NCI-H187 treated with DMSO at 0.1 percent for 48 hours (cell line): ENCODE measurements at places on chromosomes 11 and 22.

- no peak for DNase-seq
Observed at GRCh38 chr11:256952-257737, 20.4 kb downstream of the PSMD13 start.

GRCh38 chr11:120540744-120541465, 29.4 kb downstream of the GRIK4 start:
- no peak for DNase-seq

DNA sequence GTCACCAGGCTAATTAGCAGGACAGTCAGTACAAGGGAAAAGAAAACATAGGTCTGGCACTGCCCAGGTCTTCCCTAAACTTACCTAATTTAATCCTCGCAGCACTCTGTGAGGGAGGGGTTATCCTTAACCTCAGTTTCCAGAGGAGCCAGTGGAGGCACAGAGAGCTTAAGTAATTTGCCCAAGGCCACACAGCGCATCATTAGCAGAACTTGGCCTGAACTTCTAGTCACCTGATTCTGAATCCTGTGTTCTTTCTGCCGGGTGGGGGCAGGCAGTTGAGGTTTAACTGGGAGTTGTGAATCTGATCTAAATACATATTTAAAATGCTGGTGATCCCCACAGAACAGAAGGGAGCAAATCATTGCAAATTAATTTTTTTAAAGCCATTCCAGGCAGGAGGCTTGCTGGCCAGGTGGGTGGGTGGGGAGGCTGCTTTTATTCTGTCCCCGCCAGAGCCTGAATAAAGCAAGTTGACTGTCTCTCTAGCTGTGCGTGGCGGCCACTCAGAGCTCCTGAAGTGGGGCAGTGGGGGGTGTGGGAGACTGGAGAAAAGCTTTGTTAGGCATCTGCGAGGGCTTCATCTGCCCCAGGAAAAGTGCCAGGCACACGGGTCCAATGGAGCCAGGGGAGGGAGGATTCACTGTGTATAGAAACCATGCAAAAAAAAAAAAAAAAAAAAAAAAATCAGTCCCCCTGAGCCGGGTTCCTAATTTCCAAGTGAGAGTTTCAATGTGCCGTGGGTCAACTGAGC, 66.1 kb downstream of the NFAM1 start:
- DNase-seq: no peak

DNA sequence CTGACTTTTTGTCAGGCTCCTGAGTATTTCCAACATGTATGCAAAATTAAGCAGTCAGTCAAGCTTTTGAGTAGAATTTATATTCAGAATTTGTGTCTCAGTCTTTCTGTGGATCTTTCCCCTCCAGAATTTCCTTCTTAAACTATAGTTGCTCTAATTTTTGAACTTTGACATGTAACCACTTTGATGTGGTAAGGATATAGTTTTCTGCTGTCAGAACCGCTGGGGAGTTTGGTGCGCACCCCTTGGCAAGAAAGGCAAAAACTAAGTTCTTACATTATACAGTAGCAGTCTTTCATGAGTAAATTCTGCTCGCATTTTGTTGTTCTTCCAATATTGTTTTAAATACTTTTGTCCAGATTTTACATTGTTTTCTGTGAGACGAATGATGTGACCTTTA, 105.9 kb downstream of the TMEM135 start:
- no peak for DNase-seq

DNA sequence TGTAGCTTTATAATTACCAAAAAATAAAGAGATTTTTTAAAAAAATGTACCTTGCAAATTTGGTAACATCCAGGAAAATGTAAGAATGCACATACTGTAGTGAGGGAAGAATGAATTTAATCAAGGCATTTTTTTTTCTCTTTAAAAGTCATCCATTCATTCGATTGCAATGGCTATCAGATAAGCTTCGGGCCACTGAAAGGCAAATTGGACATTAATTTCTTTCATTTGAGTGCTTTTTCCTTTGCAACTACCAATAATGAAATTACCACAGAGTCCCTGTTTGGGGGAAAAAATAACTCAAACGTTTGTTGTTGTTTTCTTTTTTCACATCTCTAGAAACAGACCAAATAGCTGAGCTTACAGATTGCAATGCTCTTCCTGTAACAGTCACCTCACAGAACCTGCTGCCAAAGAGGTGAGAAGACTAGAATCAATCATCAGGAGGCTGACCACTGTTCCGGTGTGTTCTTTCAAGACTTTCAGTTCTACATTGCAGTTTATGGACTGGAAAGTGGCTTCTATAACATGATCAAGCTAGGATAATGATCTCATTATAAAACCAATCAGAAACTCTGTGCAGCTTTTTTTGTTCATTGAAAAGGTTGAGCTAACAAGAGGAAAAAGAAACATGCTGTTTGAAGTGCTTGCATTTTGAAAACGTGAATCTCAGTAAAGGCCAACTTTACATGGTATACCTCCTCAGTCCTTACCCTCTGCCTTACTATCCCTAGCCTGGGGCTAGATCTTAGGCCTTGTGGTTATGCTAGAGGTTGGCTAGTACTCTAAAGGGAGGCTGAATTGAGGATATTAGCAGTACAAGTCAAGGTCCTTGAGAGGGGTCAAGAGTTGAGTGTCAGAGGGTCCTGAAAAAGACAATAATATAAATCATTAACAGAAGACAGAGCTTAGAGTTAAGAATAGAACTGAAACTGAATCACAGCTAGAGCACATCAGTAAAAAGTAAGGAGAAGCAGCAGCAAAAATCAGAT, 1276.1 kb downstream of the LRRC4C start:
- DNase-seq: no peak

DNA sequence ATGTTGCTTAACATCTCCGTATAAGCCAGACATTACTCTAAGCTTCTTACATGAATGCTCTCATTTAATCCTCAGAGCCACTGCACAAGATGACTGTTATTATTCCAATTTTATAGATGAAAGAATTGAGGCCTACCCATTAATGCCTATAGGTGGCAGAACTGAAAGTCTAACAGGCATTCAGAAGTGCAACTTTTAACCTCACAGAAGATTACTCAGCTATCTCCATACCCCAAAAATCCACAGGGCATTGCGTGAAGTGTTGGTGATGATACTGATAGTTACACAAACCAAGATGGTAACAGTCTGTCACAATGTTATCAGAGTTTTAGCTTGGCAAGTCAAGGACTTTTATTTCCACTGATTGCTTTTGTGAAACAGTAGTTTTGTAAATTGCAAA, 130.5 kb downstream of the ARHGAP42 start:
- no peak for DNase-seq

DNA sequence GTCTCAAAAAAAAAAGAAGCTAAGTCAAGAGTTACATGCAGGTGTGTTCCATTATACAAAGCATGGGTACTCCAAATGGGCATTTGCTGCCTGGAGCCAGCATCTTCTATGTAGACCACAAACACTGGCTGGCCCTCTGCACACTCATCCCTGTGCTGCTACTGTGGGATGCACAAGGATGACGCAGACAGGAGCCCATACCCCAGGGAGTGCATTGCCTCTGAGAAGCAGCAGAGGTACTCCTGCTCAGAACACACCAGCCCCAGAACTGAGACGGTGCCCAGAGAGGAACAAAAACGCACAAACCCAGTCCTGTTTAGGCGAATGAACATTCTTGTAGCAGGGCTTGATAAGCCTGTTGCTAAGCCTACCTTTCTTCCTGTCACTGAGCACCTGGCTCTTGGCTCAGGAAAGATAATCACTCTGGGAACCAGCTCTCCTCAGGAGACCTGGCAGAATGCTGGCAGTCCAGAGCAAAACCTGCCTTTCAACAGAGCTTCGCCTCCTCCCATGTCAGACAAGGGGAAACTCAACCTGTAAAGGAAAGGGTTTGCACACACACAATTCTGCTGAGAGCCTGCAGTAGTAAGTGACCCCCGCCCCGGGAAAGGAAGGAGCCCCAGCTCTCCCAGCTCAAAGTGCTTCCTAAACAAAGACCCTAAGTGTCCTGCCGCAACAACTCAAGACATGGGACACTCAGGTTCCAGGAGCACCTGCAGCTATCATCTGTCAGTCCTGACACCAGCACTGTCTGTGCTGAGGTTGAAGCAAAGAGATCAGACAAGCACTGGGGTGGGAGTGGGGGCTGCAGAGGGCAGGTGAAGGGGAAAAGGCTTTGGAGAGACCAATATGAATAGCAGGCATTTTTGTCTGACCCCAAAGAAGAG, 145.7 kb downstream of the TENM4 start:
- DNase-seq: no peak

DNA sequence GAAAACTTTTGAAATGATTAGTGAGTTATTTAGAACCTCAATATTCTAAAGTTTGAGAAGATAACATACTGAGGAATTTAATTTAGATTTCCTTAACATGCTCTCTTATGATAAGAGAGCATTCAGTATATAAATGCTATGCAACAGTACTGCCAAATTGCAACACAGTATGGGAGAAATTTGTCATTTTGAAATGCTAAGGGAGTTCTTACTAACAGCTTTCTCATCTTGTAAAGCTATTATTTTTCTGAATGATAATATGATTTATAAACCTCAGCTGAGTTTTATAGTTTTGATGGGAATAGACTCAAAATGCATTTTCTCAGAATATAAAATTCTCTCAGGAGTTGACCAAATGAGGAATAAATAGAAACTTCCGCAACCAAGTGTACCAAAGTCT, 108.4 kb downstream of the SPON1 start:
- no peak for DNase-seq

DNA sequence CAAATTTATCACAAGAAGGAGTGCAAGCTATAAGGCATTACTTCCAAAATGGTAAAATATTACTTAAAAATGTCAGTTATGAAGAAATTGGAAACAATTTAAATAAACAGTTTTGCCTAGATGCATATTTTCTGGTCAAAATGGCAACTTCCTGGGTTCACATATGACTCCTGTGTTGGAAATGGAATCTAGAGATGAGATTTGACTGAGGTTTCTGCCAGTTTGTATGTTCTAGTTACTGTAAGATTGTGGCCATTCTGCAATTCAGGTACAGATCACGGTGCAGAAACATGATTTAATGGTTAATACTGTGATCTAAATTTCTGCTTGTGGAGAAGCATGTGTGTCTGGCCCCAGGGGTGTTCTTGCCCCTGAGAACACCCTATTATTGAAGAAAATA, 3.4 kb upstream of the OR4C6 start:
- no peak for DNase-seq

DNA sequence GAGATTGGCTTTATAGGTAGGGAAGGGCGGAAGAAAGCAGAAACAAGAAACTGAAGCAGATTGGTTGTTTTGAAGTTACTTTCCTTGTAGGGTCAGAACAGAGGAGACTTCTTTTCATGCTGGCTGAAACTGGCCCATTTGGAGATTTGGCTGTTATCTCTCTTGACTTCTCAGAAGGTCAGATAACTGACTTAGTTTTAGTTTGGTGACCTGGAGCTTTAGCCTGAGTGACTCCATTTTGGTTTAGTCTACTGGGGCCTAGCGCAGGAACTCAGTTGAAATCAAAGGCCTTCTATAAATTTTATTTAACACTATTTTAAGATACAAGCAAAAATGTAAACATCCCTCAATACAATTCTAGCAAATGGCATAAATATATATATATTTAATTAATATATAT, 31.4 kb downstream of the CSTPP1 start:
- no peak for DNase-seq

GRCh38 chr11:99352642-99353041, 331.9 kb downstream of the CNTN5 start:
- no peak for DNase-seq

DNA sequence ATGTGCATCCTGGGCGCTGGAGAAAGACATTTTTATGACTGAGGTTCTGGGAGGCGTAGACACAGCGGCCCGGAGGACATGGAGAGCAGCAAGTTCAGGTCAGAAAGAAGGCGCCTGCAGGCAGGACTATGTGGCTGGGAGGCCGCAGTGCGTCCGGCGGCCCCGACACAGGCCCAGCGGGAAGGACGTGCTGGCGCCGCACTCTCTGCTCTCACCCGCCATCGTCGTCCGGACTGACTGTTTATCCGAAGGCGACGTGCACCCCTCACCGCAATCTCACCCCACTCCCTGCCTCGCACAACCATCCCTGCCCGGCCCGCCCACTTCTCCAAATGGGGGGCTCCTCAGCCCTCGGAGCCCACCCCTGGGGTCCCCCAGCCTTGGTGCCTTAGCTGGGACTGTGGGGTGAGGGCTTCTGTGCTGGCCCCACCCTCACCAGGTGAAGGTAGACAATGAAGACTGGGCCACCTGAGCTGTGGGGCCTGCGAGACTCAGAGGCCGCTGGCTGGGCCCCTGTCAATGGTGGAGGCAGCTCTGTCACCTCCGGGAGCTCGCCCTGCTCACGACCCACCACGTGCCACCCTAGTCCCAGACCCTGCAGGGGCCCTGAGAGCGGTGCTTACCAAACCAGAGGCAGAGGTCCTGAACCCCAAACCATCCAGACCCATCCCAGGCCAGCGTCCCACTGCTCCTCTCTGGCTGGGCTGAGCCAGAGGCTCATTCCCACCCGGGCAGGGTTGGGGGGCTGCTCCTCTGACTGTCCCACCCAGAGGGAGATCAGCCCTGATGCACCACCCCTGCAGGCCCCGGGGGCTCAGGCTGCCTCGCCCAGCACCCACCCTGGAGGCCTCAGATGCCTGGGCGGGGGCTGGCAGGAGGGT, 16.2 kb upstream of the MUC5B start:
- no peak for DNase-seq

DNA sequence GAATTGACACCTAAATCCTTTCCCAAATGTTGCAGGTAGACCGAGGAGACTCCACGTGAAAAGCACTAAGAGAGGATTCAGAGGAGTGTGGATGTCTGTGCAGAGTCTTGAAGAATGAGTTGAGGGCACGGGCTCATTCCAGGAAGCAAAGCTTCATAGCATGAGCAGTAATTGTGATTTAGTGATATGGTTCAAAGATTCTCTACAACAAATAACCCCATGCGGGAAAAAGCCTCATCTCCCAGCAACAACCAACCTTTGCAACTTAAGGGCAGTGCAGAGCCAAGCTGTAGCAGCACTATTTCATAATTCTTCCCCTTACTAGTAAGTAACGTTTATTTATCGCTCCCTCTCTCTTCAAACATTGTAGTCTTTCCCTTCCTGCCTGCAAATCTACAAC, 87.5 kb upstream of the CLMP start:
- DNase-seq: no peak

DNA sequence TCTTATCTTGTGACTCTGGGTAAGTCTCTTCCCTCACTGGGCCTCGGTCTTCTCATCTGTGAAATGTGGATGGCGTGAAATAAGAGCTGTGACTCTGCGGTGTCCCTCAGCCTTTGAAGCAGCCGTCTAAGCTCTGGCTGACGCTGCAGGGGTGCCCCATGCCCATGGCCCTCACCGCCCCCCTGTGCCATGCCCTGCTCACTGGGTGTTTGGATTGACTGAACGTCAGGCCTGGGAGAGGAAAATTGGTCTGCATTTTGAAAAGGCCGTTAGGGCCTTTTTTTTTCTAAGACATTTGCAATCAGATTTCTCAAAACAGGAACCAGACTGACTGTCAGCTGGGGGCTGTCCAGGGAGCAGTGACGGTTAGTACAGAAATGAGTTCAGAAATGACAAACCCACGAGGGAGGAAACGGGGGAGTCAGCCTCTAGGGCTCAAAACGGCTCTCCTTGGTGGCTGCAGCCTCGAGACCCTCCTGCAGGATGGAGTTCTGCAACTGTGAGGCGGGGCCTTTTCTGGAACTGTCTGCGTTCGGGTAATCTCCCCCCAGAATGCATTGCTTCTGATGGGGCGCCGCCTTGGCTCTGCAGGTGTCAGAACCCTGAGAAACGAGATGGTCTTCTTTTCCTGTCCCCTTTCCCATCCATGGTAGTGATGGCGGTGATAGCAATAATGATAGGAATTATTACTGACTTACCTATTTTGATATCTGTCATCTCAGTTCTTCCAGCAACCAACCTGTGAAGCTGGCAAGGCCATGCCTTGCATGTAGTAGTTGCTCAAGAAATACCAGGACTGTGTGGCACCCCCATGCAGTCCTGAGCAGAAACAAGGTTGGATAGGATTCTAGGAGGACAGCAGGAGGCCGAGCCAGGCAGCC, 2.0 kb downstream of the GRK2 start:
- no peak for DNase-seq

- no peak for DNase-seq
Observed at GRCh38 chr11:130449996-130450769, 1.7 kb downstream of the ADAMTS15 start.
